ENCODE measurements at places on chromosomes 3 and 15.

DNA sequence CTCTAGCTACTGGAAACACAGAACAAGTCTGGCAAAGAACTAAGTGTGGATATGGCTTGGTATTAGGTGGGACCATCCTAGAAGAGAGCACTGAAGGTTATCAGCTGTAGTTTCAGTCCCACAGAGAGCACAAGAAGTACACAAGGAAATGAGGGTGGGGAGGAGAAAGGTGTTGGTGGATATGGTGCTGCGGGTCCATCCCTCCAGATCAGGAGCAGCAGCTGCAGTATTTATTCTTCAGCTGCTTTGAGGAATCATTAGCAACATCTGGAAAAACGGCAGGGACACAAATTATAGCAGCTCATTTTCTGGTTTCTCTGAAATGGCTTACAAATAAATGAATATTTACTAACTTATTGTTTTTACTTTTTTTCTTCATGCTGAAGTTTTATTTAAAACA is 29.0 kb downstream of the CD80 start:
- no peak for DNase-seq

GRCh38 chr15:96171853-96172296 is 158.6 kb upstream of the NR2F2 start:
- no peak for DNase-seq

DNA sequence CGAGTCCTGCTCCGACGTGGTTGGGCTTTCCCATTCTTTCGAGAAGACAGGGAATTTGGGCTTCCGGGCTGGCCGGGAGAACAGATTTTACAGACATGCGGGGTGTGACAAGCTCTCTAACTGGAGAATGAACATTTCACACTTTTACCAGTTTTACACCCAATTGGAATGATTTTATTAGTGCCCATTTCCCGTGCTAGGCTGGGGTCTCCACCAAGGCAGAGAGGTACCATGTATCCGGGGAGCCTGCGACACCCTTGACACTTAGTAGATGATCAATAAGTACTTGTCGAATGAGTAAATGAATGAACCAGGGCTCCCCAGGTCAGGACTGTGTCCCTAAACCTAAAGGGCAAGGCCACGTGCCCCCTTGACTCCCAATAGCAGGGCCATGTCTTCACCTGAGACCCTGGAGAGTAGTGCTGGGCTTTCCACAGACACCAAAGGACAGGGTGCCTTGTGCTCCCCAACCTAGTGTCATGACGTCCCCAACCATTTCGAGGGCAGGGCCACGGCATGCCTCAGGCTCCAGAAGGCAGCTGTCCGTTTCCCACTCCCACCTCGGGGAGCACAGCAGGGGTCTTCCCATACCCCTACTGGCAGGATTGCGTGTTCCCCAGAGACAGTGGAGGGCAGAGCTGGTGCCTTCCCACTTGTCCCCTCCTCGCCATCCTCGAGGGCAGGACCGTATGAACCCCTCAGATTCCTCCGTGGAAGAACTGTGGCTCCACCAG is 679 bp upstream of the MYD88 start:
- peak; percentile 34 for DNase-seq

DNA sequence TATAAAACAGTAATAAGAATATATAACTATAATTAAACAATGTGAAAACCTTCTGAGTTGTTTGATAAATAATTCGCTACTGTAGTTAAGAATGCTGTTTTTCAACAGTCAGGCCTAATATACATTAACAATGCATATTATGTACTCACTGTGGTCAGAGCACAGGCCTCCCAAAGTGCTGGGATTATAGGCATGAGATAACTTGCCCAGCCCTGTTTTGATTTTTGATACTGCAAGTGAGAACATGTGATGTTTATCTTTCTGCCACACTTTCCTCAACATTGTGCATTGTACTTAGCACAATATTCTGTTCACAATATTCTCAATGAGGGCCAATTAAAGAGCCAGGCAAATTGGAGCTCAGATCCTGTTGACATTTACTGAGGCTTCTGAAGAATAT is 274.5 kb upstream of the RARB start:
- DNase-seq, result no peak

- DNase-seq, result no peak
Measured at GRCh38 chr3:130266817-130267216, 78.7 kb upstream of the COL6A5 start.

DNA sequence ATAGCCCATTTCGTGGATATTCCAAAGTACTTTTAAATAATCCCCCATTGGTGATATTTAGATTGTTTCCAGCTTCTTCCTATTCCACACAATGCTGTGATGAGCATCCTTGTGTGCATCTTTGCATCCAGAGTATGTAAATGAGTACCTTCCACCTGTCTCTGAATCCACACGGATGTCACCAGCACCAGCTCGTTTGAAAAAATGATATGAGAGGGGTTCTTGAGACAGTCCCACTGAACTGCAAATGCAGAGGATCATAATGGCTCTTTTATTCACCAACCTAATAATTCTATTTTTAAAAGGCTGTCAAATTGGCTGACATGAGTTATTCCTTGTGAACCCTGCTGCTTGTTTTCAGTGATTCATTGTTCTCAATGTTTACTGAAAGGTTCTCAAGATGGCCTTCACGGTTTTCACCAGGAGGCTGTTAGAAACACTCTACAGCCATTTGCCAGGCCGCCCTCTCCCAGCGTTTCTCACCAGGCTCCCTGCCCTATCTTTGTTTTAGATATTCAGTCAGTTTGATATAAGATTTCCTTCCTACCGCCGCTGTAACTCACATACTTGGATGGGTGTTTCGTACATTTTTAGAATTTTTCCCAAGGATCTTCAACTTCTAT is 96.7 kb upstream of the PTPRG start:
- DNase-seq, result no peak

GRCh38 chr3:167467848-167468611 is 5.8 kb downstream of the SERPINI2 start:
- no peak for DNase-seq

GRCh38 chr3:18422972-18423371 is 2.2 kb downstream of the SATB1 start:
- DNase-seq, result no peak

GRCh38 chr3:108338901-108339545 is 42.7 kb downstream of the HHLA2 start:
- DNase-seq, result no peak

- DNase-seq, result no peak
Measured at GRCh38 chr3:176785171-176785570, 412.1 kb downstream of the TBL1XR1 start.

GRCh38 chr3:154050766-154051165 is 70.4 kb upstream of the ARHGEF26 start:
- no peak for DNase-seq

DNA sequence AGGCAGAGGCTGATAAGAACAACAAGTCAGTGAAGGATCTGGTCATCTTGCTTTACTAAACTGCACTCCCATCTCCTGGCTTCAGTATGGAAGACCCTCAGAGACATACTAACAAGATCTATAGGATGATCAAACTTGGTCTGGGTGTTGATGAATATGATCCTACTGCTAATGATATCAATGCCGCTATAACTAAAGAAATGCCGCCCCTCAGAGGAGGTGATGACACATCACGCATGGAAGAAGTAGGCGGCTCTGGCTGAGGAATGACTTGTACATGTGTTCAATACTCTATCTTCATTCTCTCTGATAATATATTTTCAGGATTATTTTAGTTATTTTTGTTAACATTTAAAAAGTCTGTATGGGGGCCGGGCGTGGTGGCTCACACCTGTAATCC is 17.5 kb upstream of the EIF2B5 start:
- no peak for DNase-seq

- no peak for DNase-seq
Measured at GRCh38 chr15:82681371-82681770, 28.3 kb downstream of the AP3B2 start.

DNA sequence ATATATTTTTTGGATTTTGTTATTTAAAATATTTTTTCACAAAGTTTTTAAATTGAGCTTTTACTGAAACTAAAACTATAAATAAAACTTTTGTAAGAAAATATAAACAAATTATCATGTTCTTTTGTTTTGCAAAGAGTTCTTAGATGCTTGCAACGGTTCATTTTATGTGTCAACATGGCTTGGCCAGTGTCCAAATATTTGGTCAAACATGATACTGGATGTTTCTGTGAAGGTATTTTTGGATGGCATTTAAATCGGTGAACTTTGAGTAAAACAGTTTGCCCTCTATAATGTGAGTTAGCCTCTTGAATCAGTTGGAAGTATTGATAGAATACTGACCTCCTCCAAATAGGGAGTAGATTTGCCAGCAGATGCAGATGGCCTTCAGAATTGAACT is 612.6 kb upstream of the NECTIN3 start:
- DNase-seq, result no peak

DNA sequence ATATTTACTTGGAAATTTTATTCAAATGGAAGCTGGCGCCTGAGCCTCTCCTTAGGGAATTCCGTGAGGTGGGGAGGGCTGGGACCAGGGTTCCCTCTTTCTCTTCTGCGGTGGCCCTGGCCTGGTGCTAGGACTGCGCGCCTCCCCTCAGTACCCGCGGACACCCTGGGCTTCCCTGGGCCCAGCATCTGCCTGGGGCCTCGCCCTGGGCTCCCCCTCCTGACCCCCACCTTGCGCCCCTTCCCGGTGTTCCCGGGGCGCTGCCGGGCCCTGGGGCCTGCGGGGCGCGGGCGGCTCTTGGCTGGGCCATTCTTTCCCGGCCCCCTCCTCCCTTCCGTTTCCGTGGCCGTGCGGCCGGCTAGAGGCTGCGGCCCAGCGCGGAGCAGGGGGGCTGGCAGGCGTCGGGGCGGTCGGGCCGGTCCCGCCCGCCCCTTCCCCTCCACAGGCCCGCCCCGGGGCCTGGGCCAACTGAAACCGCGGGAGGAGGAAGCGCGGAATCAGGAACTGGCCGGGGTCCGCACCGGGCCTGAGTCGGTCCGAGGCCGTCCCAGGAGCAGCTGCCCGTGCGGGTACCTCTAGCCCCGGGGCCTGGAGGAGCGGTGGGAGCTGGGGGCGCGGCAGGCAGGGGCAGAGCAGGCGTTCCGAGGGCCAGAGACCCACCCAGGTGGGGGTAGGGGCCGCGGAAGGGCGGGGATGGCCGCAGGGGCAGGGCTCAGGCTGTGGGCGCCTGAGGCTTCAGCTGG is at the start of gene FES:
TSS of gene FES (plus strand) at position 529 of the 743 bp plus-strand sequence. CDS start 542 bp downstream, outside the sequence.
- DNase-seq, result peak; percentile 71

GRCh38 chr3:172708921-172709773 is 1.7 kb downstream of the NCEH1 start:
- DNase-seq, result no peak

DNA sequence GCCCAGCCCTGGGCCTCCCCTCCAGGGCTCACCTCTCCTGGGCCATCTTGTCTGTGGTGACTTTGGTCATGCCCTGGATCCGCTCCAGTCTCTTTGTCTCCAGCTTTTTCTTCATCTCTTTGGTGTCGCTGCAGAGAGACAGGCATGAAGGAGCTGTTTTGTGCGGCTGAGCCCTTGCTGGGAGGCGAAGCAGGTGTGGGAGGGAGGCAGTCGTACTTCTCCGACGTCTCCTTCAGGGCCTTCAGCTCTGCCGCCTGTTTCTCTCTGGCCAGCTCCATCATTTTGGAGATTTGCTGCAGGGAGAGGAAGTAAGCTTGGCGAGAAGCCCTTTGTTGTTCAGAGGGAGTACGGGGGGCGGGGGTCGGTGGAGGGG is 7.7 kb upstream of the ANKRD63 start:
- DNase-seq, result no peak

- no peak for DNase-seq
Measured at GRCh38 chr3:120129718-120130513, 35.7 kb upstream of the GSK3B start.

GRCh38 chr3:16399473-16399872 is 114.0 kb downstream of the RFTN1 start:
- DNase-seq, result peak; percentile 83

DNA sequence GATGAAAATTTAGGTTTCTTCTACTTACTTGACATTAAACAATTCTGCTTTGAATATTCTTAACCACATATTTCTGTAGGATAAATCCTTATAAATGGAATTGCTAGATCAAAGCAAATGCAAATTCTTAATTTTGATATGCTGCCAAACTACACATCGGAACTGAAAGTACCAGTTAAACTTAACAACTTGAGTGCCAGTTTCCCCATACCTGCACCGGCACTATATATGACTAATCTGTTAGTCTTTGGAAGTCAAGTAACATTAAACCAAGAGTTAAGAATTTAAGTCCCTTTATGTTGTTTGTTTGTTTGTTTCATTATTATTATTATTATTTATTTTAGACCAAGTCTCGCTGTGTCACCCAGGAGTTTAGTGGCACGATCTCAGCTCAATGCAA is 103.9 kb upstream of the AKAP13 start:
- DNase-seq, result no peak

- no peak for DNase-seq
Measured at GRCh38 chr15:51907136-51907862, 64.3 kb downstream of the LEO1 start.

GRCh38 chr3:185316740-185317412 is 46.1 kb upstream of the MAP3K13 start:
- DNase-seq, result peak; percentile 97

Measured in inflammatory macrophage treated with lipopolysaccharide for 4 hours (primary cell).